Activated CD4-positive, alpha-beta T cell treated with anti-CD3 and anti-CD28 coated beads, Interleukin-2, Interleukin-6, amounts not matched to agents 100 ng/mL and 50 ng/mL, durations not matched to agents 16 hours and 8 hours (primary cell): ENCODE measurements at places on chromosomes 1 and 21.
A peak's percentile ranks its signal among the peaks of the same experiment; 100 is the strongest.

GRCh38 chr1:208787219-208787618 lies 543.0 kb upstream of the PLXNA2 start:
- DNase-seq, result peak; percentile 1

DNA sequence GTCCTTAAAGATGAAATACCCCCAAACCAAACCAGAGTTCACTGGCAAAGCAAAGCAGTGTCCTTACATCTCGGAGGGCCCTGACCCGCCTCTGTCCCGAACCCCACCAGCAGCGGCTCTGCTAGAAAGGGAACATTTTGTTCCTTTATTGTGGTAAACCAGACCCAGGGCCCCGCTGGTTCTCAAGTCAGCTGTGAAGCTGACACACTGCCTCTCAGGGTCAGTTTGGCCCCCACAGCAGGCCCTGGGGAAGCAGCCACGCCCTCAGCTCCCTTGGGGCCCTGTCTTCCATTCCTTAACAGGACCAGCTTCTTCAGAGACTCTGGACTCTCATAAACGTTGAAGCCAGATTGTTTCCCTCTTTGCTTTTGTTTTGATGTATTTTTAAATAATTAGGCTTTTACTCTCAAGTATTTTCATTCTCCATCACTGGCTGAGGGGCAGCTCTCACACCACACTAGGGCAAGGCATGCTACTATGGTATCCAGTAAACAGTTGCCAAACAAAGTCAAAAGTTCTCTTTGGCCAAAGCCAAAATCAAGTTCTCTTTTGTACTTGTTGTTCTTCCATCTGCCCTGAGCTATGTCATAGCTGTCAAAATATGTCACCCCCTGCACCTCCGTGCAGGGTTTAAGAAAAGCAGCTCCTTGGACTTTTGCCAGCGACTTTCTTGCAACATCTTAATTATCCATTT lies 61.1 kb upstream of the ANGPTL1 start:
- DNase-seq, result no peak

- no peak for DNase-seq
Observed at GRCh38 chr21:43574741-43575472, 84.4 kb downstream of the HSF2BP start.

- DNase-seq, result no peak
Observed at GRCh38 chr1:95380909-95381308, 146.9 kb downstream of the RWDD3 start.
